Myocyte (in vitro differentiated cells): ENCODE measurements at places on chromosomes 2 and 18. TPM values are rescaled to one million over a fixed set of nuclear protein-coding genes. Genes with fewer than 3 reads are reported as not detected.

The NOSTRIN gene
- not detected in 2 replicates for total RNA-seq

The MOCOS gene
- 4.8 and 5.4 TPM in 2 replicates for total RNA-seq

The CD28 gene
- 0.45 and 0.57 TPM in 2 replicates for total RNA-seq

The TMEM178A gene
- 2.0 and 5.3 TPM in 2 replicates for total RNA-seq

The OTOS gene
- total RNA-seq: not detected in 2 replicates

The CRYBA2 gene
- total RNA-seq: not detected in 2 replicates
